Uterus (tissue), 4 donors: ENCODE measurements at places on chromosomes 6 and 20. TPM values are rescaled to one million over a fixed set of nuclear protein-coding genes. Genes with fewer than 3 reads are reported as not detected.

GRCh38 chr6:34357937-34358336 is 34.5 kb downstream of the NUDT3 start:
- no peak for DNase-seq

DNA sequence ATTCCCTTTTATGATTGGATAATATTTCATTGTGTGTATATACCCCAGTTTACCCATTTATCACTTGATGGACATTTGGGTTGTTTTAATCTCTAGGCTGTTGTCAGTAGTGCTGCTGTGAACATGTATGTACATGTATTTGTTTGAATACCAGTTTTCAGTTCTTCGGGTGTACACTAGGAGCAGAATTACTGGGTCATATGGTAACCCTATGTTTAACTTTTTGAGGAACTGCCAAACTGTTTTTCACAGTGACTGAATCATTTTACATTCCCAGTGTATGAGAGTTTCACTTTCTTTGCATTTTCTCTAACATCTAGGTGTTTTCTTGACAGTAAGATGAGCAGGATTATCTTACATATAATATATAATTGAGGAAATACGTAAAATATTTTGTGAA is 44.7 kb upstream of the ADIG start:
- no peak for DNase-seq

GRCh38 chr6:150992703-150993102 is 127.2 kb downstream of the MTHFD1L start:
- DNase-seq, result no peak

DNA sequence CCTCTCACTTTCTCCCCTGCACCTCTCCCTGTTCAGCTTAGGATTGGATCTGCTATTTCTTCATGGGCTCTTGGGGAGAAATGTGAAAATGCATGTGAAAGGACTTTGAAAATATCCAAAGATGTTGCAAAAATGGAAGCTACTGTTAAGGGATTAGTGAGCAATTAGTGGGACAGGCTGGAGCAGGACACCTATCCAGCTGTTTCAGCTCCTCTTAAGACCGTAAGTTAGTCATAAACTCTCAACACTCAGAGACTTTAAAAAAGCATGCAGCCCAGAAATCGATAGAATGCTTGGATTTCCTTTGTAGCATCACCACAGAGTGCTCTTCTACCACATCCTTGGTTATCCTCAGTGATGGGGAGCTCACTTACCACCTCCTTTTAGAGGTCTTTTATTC is 88.7 kb downstream of the SLC24A3 start:
- DNase-seq, result no peak

GRCh38 chr6:170068496-170068895 is 222.4 kb downstream of the DLL1 start:
- DNase-seq, result no peak

DNA sequence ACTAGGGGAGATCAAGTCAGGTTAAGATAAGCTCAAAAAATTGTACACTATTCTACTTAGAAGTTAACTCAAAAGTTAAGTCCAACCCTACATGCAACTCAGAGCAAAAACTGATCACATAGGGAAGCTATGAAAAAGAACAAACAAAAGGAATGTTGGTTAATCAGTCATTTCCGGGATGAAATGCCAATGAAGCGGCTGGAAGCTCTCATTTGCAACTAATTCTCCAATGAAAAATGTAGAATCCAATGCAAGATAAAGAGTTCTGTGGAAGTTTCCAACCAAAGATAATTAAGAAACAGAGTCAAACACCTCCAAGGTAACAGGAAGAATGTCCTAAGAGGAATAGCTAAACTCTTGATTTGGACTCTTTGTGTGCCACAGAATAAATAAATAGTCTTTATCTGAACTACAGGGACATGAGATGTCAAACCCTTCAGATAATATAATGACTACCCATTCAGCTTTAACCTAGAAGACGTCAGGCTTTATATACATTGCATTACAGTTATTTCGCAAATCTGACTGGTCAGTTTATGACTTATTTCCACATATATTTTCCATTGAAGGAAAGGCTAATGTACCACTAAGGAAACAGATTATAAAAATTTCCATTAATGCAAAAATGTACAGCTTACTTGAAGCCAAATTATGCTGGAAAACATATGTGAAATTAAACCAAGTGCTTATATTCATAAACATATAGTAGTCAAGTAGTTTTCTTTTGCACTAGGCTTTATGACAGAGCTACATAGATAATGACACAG is 48.0 kb upstream of the DST start:
- DNase-seq, result no peak

DNA sequence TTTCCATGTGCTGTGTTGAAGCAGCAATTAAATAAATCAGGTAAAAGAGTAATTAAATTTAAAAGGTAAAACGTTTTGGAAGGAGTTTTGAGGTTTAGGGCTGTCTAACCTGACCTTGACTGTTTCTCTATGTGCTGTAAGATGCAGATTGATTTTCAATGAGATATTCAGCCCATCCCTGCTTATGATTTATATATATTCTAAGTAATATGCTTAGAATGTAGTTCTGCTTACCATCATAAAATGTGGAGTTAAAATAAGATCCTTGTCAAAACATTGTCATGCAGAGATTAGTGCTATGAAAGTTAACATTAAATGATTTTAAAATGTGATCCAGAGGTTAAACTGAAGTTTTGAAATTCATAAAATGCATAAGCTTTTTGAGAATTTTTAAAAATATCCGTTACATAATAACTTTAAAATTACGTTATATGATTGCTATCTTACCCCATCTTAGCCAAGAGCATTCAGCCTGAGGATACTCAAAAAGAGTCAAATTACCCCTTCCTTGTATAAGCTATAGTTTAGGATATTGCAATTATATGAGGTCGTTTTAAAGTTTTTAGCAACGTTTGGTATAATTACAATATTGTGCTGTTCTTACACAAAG is 122.5 kb downstream of the MTHFD1L start:
- no peak for DNase-seq

GRCh38 chr20:46275091-46275490 is 33.2 kb downstream of the CDH22 start:
- no peak for DNase-seq

TDRD6 gene
- 0.26 TPM for total RNA-seq
